ENCODE measurements at places on chromosomes 4 and X.

- no peak for DNase-seq
These were observed 166.6 kb upstream of the RAPGEF2 start for GRCh38 chr4:158936238-158936637.

DNA sequence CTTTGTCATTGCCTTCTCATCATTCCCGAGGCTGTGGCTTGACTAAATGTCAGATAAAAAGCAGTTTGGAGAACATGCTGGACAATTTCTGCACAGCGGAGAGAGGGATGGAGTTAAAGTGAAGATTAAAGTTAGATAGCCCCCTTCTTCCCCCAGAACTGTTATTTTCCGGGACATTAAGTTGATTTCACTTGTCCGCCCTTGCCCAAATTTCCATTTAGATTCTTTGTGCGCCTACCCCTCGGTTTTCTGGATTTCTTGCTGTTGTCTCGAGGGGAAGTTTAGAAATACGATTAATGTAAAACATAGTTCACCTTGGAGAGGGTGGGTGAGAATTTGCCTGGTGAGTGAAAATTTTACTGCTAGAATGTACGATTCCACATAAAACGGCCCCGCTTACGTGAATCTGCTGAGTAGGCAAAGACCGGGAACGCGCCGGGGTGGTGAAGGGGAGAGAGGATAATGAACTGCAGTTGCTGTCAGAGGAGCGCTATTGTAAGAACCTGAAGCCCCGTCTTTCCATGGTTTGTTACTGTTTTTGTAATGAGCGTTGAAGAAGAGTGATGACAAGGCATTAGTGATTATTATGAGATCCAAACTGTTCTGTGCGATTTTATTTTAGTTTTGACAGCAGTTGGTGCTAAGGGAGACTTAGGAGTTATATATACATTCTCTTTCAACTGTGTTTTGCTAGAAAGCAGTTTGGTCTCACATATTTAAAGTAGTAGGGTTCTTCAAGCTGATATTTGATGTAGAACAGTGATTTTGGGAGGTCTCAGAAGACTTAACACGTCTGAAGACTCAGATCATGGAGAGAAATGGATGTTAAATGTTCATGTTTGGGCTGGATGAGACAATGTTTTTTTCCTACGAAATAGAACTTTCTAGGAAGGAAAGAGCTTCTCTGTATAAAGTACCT lies 73.0 kb downstream of the AFF1 start:
- DNase-seq, result no peak

- DNase-seq, result no peak
These were observed 2135.9 kb downstream of the ARAP2 start for GRCh38 chr4:34108391-34108790.

- no peak for DNase-seq
These were observed 377.2 kb upstream of the FTHL17 start for GRCh38 chrX:31449081-31449480.

GRCh38 chr4:127370604-127371003 lies 262.2 kb upstream of the INTU start:
- no peak for DNase-seq

DNA sequence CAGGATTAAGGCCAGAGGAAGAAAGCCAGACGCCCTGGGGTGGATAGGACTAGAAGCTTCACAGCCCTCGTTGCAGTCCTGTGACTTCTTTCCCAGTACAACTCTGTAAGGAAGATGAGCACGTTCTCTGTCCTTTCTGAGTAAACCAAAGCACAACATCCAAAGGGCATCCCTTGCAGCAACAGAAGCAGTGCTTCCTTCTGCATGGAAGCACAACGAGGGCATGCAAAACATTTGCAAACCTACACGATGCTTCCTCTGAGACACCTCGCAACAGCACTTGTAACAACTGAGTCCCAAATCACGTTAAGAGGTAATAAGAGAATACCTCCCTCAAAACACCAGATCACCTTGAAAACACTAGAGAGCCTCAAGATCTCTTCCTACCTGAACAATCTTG lies 335.7 kb upstream of the RASGEF1B start:
- DNase-seq, result no peak

DNA sequence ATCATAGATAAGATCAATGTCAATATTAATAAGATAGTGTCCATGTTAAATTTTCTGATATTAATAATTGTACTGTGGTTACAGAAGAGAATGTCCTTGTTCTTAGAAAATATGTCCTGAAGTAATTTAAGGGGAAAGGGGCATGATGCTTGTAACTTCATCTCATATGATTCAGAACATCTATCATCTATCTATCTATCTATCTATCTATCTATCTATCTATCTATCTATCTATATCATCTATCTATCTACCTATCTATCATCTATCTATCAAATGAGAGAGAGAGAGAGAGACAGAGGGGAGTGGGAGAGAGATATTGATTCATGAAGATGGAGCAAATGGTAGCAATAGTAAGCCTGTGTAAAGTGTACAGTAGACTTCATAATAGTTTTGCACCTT lies 124.8 kb upstream of the FAT1 start:
- no peak for DNase-seq

DNA sequence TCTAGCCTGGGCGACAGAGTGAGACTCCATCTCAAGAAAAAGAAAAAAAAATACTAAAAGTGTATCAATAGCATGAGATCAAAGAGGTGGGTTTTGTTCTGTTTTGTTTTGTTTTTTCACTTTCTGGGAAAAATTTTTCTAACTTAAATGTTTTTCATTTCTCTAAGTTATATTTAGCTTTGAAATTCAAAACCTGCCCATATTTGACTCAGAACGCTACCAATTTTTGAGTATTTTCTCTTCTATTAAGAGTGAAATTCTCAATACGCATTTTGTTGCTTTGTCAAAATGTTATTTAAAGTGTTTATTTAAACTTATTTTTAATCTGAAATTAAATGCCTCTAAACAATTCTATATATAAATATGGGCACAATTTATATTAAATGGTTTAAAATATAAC lies 39.6 kb downstream of the GSTCD start:
- DNase-seq, result no peak

- no peak for DNase-seq
These were observed 35.5 kb downstream of the TBC1D9 start for GRCh38 chr4:140720387-140721304.

DNA sequence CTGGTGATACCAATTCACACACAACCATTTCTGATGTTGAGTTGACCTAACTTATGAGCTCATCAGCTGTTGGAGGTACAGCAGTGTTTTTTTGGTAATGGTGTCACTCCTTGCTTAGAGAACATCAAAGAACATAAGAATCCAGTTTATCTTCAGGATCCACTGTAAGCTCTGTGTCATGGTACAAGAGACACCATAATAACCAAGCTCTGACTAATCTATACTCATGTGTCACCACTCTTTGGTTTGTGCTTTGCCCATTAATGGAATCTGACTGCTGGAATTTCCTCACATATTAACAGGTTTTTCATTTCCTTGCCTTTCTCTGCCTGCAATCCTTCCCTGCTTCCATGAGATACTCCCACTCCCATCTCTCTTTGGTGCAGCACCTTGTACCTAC lies 735.1 kb upstream of the LCORL start:
- DNase-seq, result no peak

DNA sequence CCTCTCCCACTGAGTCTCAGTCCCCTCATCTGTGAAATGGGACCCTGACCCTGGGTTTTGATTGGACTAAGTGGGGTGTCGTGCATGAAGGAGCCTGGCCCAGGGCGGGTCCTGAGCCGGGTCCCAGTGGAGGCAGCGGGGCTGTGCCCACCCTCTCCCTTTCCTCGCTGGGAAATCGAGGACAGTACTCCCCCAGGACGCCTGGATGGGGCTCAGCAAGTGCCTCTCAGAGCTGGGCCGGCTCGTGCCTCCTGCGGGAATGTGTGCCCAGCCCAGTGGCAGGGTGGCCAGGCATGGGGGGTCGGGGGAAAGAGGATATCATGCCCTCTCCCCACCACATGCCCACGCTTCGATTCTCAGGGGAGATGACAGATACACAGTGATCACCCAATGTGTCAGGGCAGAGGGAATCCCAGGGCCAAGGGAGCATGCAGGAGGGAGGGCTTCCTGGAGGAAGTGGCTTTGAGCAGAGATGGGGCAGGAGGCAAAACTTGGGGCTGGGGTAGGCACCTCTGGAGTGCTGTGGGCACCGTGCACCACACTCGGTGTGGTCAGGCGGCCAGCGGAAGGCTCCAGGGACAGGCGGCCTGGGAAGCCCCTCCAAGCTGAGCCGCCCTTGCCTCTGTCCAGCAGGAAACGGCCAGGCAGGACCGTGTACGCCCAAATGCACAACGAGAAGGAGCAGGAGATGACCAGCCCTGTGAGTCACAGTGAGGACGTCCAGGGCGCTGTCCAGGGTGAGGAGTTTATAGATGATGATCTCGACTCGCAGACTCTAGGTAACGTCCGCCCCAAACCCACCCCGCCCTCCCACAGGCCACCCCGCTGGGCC lies 203.0 kb downstream of the AFAP1 start:
- no peak for DNase-seq

DNA sequence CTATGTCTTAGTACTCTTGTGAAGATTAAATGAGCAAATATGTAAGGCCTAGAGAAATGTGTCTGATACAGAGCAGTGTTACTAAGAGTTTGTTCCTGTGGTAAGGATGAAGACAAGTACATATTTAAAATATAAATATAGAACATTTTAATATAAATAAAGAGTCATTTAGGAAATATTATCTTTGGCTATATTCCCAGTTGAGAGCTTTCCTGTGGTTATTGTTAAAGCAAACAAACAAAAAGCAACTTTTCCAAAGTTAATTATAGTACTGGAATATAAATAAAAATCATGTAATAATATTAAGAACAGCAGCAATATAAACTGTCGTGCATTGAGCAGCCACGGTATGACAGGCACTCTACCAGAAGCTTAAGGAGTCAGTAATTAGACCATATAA lies 472.5 kb downstream of the INPP4B start:
- no peak for DNase-seq

DNA sequence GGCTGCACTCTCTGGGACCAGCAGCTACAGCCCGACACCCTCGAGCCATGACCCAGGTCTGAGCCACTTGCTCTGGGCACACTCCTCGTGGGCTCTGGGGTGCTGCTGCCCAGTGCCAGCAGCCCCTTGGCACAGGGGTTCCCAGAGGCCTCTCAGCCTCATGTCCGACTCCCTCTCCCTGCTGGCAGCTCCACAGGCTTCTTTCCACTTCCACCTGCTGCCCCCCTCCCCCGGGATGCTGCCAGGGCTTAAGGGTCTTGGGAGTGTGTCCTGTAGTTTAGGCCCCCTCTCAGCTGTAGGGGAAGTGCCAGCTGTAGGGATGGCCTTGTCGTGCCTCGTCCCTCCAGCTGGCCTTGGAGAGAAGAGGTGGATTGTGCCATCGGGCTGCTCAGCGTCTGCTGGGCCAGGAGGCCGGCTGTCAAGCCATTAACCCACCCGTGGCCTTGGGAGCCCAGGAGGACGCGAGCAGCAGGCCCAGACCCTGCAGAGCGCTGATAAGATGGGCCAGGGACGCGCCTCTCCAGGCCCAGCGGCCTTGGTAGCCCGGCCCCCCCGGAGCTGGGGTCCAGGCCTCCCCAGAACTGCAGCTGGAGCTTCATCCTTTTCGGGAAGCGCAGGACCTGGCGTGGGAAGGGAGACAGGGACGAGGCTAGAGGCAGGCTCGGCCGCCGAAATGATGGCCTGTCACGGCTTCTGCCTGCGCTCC lies 1.0 kb upstream of the USP27X start:
- DNase-seq, result no peak

- no peak for DNase-seq
These were observed 43.2 kb upstream of the RBM47 start for GRCh38 chr4:40672528-40673522.

GRCh38 chr4:2928242-2929176 lies 34.7 kb downstream of the NOP14 start:
- no peak for DNase-seq

GRCh38 chr4:154367659-154368058 lies 123.9 kb downstream of the DCHS2 start:
- DNase-seq, result no peak

- DNase-seq, result no peak
These were observed 86.0 kb upstream of the LIMCH1 start for GRCh38 chr4:41451961-41452360.

- no peak for DNase-seq
These were observed 6.2 kb downstream of the PRR32 start for GRCh38 chrX:126825566-126826193.

GRCh38 chr4:29852537-29852936 lies 867.6 kb upstream of the PCDH7 start:
- DNase-seq, result no peak

DNA sequence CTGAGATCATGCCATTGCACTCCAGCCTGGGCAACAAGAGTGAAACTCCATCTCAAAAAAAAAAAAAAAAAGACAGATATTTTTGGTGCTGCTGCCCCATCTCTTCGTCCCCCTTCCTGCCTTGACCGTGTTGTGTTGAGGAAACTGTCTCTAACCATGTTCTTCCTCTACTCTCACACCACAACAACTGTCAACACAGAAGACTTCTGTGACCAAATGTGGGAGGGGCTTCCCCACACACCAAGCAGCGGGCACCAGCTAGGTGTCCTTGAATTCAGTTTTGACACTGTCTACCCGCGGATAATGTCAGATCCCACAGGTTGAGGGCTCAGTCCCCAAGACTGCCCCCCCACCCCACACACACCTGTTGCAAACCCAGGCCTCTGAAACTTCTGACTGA lies 104.7 kb upstream of the BCOR start:
- no peak for DNase-seq

- DNase-seq, result no peak
These were observed 196.8 kb upstream of the RPS6KA3 start for GRCh38 chrX:20463296-20464075.

DNA sequence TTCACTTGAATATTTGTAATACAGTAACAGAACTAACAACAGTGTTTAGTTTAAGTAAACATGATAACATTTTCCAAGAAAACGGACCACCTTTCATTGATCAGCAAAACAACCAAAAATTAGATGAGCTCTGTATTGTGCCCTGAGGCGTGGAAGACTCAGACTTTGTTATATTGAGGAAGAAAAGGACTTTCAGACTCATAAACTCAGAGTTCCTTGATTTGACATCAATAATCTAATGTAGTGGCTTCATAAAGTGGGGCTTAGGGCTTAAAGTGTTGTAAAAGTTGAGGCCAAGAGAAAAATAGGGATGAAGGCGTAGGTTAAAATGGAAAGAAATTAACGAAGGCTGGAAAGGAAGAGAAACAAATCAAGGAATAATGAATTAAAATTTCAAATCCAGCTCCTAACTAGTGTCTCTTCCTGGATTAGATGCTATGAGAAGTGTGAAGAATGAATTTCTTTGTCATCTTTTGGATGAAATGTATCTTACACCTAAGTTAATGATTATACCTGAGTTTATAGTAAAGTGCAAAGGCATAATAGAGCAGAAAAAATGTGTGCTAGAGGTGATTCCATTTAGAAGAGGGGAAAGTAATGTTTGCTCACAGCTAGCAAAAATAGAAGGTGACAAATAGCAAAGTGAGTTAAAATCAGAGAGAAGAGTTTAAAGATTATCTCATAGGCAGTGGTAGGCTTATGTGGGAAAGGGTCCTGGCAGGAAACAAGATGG lies 19.8 kb upstream of the GLRA2 start:
- DNase-seq, result no peak

GRCh38 chrX:115584696-115585095 lies 23.7 kb downstream of the PLS3 start:
- DNase-seq, result no peak

GRCh38 chr4:68570122-68570507 lies 6.0 kb downstream of the UGT2B17 start:
- DNase-seq, result no peak
